NCI-H69 (cell line): ENCODE measurements at places on chromosomes 13 and 19.

- peak; percentile 90 for DNase-seq
Measured at GRCh38 chr13:102399791-102400674, 1.8 kb downstream of the FGF14 start.

- DNase-seq, result no peak
Measured at GRCh38 chr13:92989301-92989700, 237.3 kb upstream of the GPC6 start.

- no peak for DNase-seq
Measured at GRCh38 chr13:75398072-75398471, 83.9 kb downstream of the TBC1D4 start.

GRCh38 chr19:17406046-17406886 is 836 bp upstream of the BST2 start:
- no peak for DNase-seq

DNA sequence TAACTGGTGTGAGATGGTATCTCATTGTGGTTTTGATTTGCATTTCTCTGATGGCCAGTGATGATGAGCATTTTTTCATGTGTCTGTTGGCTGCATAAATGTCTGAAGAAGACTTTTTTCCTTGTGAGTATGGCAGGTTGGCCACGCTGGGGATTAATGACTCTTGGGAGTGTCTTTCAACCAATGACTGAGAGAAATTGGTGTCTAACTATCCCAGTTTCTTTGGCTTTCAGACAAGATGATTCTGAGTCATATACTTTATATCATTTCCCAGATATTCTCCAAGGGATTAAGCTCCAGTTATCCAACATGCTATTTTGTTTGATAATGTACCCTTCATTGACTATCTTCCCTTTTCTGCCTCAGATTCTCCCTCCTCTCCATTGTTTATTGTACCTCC is 35.5 kb upstream of the CSNK1A1L start:
- DNase-seq, result no peak

- DNase-seq, result no peak
Measured at GRCh38 chr19:30276883-30277280, 95.3 kb upstream of the ZNF536 start.

DNA sequence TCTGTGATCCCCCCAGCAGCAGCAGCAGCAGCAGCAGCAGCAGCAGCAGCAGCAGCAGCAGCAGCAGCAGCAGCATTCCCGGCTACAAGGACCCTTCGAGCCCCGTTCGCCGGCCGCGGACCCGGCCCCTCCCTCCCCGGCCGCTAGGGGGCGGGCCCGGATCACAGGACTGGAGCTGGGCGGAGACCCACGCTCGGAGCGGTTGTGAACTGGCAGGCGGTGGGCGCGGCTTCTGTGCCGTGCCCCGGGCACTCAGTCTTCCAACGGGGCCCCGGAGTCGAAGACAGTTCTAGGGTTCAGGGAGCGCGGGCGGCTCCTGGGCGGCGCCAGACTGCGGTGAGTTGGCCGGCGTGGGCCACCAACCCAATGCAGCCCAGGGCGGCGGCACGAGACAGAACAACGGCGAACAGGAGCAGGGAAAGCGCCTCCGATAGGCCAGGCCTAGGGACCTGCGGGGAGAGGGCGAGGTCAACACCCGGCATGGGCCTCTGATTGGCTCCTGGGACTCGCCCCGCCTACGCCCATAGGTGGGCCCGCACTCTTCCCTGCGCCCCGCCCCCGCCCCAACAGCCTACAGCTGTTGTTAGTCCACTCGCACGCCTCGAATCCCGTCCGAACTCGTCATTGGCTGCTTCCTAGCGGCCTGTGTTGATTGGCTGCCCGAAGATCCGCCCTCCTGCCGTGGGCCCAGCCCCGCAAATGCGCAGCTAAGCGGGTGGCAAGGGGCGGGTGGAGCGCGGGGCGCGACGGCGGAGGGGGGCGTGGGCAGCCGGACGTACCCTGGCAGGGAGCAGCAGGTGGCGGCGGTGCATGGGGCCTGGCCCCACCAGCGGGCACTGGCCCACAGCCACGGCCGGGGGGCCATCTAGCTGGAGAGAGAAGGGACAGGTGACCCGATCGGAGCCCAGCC is 1.4 kb upstream of the SIX5 start:
- peak; percentile 99 for DNase-seq

- peak; percentile 75 for DNase-seq
Measured at GRCh38 chr13:48233046-48233888, at the start of gene ITM2B. Gene ITM2B, plus strand, starts transcription at chr13:48233206. Its CDS starts 155 bp downstream, at chr13:48233361.
